Cortex of kidney (tissue), 1 donor: ENCODE measurements at places on chromosomes 4 and X.

DNA sequence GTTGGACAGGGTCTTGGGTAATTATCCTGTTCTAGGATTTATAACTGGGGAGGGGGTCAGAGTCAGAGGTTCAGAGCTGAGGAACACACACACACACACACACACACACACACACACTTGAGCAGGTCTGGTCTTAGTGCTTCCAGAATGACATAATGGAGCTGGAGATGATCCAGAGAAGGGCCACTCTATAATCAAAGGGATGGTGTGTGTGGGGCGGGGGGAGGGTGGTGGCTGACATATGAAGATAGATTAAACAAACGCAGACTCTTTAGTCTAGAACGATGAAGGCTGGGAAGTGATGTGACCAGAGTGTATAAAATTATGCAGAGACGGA lies 434 bp upstream of the TMEM255A start:
- DNase-seq = no peak

- no peak for DNase-seq
These were observed 296.1 kb downstream of the TRIML1 start for GRCh38 chr4:188435381-188435780.

GRCh38 chrX:103254171-103254824 lies 657 bp downstream of the TCEAL8 start:
- DNase-seq = no peak

DNA sequence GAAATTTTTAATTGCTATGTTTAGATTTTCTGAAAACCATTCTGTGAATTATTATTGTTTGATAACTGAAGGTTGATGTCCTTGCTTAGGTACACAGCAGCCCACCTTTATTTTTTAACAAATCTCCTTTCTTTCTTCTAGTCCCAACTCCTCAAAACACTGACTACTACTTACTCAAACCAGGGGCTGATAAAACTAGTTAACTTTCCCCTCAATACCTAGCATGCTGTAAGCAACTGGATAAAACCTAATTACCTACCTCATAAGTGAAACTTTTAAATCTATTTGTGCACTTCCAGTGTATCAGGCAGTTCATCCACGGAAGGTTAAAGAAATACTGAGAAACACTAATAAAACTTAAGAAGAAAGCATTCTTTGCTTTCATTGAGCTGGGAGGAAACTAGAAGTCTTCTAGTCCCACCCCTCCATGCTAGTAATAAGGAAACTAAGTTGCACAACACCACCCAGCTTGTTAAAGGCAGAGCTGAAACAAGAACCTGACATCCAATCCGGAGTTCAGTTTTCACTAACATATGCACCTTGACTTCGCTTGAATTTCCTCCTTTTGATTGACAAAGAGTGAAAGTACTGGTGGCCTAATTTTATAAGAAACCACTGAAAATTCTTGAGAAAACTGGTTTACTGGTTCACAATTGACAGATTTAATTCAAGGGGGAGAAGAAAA lies 180.2 kb upstream of the TET2 start:
- DNase-seq = no peak

GRCh38 chr4:110130576-110131358 lies 67.6 kb downstream of the ELOVL6 start:
- no peak for DNase-seq

DNA sequence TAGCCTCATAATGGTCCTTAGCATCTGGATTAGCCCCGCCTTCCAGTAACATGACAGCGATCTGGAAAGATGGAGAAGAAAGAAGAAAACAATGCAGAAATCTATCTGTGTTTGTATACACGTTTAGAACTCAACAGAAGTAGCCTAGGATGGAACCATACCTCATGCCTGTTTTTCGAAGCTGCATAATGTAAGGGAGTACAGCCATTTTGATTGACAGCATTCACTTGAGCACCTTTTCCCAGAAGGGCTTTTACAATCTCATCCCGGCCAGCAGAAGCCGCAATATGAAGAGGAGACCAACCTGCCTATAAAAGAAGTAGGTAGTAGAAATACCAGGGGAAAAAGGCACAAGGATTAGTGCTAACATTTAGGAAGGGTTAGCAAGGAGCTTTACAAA lies 3.5 kb downstream of the PSMD10 start:
- DNase-seq = no peak

- DNase-seq = no peak
These were observed 68.6 kb downstream of the RXFP1 start for GRCh38 chr4:158590306-158590705.

- DNase-seq = no peak
These were observed 118.4 kb downstream of the FAM53A start for GRCh38 chr4:1565598-1566295.

GRCh38 chr4:25330335-25330734 lies 17.8 kb downstream of the ZCCHC4 start:
- no peak for DNase-seq

DNA sequence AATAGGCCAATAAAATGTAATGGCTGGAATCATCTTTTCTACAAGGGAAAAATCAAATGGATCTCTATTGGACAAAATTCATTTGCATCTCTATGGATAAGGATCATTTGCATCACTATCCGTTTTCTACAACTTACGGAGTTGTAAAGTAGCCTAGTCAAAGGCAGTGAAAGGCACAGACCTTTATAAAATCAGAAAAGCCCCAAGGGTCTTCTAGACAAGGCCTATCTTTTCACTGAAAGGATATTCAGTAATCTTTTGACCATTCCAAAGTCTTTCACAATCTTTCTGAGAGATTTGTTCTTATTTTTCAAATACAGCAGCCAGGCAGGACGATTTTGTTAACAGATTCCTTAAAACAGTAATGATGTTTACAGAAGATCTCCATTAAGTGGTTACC lies 119.5 kb upstream of the JADE1 start:
- DNase-seq = no peak

DNA sequence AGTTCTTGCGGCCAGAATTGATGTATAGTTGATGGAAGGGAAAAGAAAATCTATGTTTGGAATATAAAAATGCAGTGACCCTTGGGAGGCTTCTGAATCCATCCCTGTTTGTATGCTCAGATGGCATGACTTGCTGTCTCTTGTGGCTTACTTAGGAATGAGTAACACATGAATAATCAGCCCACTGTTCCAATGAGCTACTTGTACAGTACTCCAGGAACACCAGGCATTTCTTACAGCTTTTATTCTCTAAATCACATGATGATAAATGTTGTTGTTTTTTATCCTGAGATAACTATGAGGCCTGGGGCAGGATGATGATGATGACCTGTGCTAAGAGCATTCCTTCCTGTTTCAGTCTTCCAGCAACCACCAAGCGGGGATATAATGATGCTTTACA lies 18.9 kb downstream of the TMPRSS11E start:
- DNase-seq = no peak

DNA sequence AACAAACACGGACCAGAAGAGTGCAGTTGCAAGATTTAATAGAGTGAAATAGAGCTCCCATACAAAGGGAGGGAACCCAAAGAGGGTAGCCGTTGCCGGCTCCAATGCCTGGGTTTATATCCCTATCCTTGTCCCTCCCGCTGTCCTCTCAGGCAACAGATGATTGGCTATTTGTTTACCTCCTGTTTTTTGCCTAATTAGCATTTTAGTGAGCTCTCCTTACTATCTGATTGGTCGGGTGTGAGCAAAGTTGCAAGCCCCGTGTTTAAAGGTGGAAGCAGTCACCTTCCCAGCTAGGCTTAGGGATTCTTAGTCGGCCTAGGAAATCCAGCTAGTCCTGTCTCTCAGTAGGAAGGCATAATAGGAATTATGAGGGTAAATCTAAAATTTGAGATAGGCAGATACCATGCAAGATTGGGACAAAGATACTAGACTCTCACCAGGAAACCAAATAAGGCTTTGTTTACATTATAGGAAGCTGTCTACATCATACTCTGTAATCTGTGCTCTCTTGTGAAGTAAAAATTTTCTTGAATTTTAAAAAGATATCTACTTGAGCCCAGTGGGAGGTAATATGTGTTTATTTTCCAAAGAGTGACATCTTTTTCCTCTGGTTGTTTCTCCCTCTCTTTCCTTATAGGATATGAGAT lies 65.9 kb downstream of the ATP10D start:
- DNase-seq = no peak

- no peak for DNase-seq
These were observed 456 bp downstream of the SNX12 start for GRCh38 chrX:71067712-71068043.

DNA sequence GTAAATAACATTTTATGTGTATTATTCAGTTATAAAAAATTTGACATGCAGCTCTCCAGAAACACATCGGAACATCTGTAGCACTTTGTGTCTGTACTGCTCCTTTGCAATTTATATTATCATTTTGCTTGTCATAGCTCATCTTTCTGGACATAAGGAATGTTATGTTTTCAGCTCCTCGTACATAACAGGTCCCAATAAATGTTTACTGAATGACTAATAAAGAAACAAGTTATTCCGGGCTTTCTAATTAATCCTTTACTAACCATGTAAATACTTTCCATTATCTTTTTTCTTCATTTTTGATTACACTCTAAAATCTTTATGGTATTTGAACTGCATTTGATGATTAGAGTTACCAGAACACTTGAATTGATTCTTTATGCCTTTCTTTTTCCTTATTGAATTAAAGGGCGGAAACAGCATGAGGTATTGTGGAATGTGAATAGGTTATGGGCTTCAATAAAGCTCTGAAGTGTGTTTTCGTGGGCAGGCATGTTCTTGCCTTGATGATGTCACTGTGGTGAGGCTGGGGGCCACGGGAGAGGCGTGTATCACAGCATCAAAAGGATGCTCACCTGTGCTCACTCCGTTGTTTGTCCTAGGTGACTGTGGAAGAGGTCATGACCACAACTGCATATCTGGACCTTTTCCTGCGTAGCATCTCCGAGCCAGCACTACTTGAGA lies 131.6 kb downstream of the GATB start:
- DNase-seq = no peak

DNA sequence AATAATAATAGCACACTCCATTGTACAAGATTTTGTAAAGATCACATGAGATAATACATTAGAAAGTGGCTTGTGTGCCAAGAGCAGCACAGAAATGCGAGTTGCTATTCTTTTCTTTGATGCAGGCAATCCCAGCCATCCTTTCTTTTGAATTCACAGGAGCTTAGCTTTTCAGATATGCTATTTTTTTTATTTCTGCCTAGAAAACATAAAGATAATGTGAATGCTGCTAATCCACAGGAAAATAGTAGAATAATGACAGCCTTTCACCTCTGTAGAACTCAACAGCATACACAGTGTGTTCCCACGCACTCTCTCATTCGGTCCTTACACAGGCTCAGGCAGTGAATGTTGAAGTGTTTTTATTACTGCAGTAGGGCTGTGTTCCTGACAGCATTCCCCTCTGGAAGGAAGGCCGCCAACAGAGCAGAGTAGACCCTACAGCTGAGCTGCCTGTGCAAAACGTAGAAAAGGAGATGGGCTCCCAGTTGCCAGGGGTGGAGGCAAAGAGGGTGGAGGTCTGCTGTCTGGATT lies 138.8 kb upstream of the TAPT1 start:
- no peak for DNase-seq

GRCh38 chr4:115678425-115678941 lies 565.1 kb upstream of the NDST4 start:
- DNase-seq = no peak

- DNase-seq = no peak
These were observed 197.8 kb downstream of the PALLD start for GRCh38 chr4:168694667-168695066.

- no peak for DNase-seq
These were observed 60.2 kb upstream of the LCORL start for GRCh38 chr4:18081708-18082107.

GRCh38 chr4:76697129-76697803 lies 200.7 kb downstream of the SOWAHB start:
- no peak for DNase-seq

- DNase-seq = no peak
These were observed 1329.1 kb downstream of the PCDH18 start for GRCh38 chr4:136203199-136203598.

GRCh38 chr4:170979736-170980135 lies 833.5 kb upstream of the GALNTL6 start:
- no peak for DNase-seq

GRCh38 chrX:63050225-63050624 lies 300.9 kb downstream of the SPIN4 start:
- no peak for DNase-seq

- no peak for DNase-seq
These were observed 952 bp downstream of the ARSD start for GRCh38 chrX:2928191-2928582.

GRCh38 chrX:119991005-119991787 lies 47.6 kb upstream of the NKAP start:
- DNase-seq = no peak

GRCh38 chrX:1262369-1262768 lies 6.2 kb upstream of the CSF2RA start:
- no peak for DNase-seq

DNA sequence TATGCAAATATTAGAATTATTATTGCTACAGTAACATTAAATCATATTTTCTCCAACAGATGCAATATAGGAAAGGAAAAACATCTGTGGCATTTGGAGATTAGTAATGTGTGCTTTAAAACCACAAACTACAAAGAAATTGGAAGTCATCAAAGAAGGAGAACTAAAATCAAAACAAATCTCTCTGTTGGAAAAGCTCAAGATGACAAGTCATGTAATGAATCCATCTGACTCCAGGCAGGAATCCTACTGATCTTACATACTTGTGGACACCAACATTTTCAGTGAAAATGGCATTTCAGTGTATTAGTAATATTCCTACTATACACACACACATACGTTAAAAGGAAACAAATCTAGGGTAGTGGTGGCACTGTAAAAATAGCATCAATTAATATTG lies 98.2 kb downstream of the SLC39A8 start:
- no peak for DNase-seq

DNA sequence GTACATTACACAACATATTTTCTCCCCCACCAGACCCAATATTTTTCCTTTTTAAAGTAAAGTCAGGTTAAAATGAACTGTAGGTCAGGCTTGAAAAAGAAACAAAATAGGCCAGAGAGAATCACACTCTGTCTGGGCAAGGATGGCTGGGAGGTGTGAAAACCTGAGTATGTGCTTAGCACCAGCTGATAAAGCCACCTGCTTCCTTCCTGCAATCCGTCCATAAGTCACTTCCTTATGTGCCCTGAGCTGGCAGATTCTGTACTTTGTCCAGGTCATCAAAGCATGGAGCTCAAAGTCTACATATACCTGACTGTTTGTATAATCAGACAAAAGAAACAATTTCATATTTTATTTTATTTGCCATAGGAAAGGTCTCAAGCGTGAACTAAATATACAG lies 37.7 kb downstream of the ANTXR2 start:
- no peak for DNase-seq

GRCh38 chrX:29136904-29137303 lies 549.7 kb downstream of the IL1RAPL1 start:
- DNase-seq = no peak

DNA sequence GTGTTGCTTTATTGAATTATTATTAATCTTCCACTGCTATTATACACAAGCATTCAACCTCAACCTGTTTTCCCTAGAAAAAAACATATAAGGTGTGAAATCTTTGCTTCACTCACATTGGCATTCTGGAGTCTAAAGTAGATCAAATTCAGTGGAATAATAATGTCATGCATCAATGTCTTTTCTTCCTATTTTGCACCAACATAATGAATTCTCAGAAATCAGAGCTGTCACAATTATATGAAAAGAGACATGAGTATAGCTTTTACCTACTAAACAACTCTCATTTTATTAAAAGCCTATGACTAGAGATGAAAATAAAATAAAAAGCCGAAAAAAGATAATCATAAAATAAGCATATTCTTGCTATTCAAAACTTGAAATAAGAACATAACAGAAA lies 96.3 kb upstream of the QRFPR start:
- DNase-seq = no peak
